ENCODE measurements at places on chromosomes 7 and 10. TPM values are rescaled to one million over a fixed set of nuclear protein-coding genes. Genes with fewer than 3 reads are reported as not detected.

Gene HTR5A
- 0.96 TPM for total RNA-seq

Gene SLC18A2
- 4.1 TPM for total RNA-seq

Gene SPDYE2
- 2.6 TPM for total RNA-seq

Gene SCART1
- 2.9 TPM for total RNA-seq

- no peak for DNase-seq
Observed at GRCh38 chr7:27753863-27754262, 13.9 kb downstream of the TAX1BP1 start.

GRCh38 chr10:14487488-14487883, 156.8 kb upstream of the FRMD4A start:
- no peak for DNase-seq
